ENCODE measurements at places on chromosomes 12 and 14.

DNA sequence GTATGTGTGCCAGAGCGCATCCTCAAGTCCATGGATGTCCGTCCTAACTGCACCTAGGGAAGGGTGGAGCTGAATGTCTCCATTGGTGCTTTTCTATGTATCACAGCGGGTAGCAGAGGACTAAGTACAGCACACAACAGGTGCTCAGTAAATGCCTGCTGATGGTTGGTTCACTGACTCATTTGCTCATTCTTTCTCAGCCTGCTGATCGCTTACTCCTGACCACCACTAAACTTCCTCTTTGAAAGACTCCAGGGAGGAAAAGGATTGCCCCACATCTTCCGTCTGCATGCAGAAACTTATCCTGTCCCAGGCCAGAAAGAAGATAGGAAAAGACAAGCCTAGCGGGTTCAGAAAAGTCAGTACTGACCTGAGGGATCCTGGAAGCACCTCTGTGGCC lies 66.3 kb downstream of the B4GALNT3 start:
- no peak for DNase-seq

- DNase-seq, result no peak
Measured at GRCh38 chr12:5533368-5533767, 101.5 kb downstream of the NTF3 start.

DNA sequence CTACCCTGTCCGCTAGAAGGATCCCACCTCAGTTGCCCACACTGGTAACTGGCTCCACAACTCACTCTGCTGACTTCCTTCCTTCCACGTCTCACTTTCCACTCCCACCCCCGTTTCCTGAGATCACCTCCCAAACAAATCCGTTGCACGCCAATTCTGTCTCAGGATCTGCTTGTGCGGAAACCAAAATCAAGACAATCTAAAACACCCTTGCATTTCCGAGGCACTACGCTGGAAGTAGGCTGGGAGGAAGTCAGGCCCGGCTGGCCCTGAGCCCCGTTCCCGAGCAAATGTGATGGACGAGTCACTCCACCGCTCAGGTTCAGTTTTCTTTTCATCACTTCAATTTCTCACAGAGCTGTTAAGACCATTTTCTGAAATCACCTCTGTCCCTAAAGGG lies 23.1 kb downstream of the ABCB9 start:
- no peak for DNase-seq

DNA sequence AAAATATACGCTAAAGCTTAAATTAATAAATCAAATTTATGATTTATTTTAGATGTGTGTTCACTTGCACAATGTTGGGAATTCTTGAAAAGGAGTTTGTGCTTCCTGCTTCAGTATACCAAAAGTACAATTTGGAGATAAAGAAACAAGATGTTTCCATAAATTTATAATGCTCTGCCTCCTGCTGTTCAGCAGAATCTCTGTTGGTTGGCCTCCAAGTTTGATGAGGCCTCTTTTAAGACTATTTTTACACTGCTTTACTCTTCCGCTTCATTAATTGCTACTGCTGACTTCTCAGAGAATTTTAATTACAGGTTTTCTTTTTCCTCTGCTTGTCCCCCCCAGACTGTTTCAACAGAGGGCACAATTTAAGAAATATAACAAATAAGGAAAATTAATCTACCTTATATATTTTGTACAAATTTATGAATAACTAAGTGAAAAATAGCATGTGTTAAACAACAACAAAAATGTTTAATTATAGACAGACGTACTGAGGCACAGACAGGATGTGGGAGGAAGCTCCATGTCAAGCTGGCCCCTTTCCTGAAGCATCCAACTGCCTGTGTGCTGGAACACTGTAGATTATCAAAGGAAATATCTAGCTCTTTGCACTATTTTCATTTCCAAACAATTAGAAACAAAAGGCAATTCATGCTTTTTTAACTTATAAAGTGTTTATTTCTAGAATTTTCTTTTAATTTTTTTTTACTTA lies 83.9 kb downstream of the PIK3C2G start:
- DNase-seq, result no peak

DNA sequence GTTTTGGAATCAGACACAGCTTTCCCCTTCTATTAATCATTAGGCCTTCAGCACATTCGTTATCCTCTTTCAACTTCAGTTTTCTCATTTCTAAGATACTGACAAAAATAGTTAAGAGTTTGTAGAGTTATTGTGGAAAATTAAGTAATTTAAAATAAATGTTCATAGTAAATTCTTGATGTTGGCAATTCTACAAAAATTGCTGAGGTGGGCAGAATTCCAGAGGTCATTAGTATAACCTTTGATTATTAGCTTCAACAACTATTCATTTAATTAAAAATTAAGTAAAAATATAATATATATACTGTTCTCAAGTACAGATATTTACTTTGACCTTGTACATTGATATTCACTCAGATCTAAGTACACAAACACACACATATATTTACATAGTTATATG lies 58.5 kb downstream of the DIO2 start:
- DNase-seq, result no peak

DNA sequence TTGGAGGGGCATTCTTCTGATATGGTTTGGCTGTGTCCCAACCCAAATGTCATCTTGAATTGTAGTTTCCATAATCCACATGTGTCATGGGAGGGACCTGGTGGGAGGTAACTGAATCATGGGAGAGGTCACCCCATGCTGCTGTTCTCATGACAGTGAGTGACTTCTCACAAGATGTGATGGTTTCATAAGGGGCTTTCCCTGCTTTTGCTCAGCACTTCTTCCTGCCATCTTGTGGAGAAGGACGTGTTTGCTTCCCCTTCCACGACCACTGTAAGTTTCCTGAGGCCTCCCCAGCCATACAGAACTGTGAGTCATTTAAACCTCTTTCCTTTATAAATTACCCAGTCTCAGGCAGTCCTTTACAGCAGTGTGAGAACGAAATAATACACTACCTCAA lies 382.4 kb downstream of the VRK1 start:
- DNase-seq, result no peak

DNA sequence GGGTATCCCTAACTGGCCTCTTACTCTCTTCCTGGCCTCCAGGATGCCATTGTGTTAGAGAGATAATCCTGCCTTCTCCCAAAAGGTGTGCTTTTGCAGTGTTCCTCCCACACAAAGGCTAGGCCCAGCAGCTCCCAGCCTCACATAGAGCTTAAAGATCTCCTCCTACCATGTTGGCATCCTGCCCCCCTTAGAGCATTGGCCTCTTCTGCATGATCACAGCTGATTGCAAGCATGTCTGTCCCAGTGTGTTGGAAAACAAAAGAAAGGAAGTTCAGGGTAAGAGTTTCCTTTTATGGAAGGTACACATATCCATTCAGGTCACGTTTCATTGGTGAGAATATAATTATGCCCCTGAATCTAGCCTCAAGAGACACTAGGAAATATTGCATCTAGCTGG lies 405.4 kb downstream of the TMTC2 start:
- no peak for DNase-seq

- no peak for DNase-seq
Measured at GRCh38 chr14:72646861-72647528, 246.9 kb downstream of the DPF3 start.

DNA sequence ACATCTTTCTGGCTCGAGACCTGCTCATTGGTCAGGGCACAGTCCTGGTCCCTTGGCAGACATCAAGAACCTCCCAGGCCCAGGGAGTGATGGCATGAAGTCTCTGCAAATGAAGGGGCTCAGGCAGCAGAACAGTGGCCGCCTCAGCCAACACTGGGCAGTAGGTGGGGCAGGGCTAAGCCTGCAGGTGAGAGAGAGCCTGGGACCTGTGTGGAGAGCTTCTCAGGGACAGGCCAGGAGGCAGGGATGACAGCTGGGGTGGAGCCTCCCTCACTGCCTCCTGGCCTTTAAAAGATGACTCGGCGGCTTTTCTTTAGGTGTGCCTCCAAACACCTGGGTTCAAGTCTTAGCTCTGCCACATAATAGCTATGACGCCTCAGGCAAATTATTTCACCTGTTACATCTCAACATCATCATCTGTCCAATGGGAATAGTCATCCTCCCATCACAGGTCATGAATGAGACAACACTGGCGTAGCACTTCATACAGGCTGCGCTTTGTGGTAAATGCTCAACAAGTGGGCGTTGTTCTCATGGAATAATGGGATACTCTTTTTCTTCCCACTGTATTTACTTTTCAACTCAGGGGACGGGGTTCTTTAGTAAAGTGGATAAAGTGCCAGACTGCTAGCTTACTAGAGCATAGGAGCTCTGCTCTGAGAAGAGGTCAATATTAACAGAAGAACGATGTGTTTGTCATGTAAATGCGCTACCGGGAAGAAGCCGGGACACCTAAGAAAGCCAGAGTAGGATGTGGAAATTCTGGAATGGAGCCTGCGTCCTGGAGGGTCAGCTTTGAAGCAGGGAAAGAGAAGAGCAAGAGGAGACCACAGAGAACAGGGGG lies 277.4 kb downstream of the FOXN3 start:
- DNase-seq, result no peak

DNA sequence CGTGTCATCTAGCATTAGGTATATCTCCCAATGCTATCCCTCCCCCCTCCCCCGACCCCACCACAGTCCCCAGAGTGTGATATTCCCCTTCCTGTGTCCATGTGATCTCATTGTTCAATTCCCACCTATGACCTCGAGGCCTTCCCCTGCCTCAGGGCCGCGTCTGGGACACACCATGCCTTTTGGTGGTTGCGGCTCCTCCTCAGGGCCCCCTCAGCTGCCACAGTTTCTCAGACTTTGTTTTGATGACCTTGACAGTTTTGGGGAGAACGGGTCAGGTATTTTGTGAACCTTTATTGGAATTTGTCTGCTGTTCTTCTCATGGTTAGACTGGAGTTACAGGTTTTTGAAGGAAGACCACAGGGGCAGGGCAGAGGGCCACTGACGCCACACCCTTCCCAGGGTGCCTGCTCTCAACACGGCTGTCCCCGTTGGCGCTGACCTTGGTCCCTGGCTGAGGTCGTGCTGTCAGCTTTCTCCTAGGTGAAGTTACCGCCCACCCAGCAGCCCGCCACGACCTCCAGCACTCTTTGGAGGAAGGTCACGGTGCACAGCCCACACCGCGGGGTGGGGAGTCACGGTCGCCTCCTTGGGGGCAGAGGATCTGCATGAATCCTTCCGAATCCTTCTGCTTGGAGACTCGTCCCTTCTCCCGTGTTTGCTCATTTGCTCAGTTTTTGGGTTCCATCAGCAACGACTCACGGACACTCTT lies 130.5 kb downstream of the KIF26A start:
- DNase-seq, result no peak

GRCh38 chr12:112685321-112685720 lies 106.2 kb upstream of the RPH3A start:
- no peak for DNase-seq

- DNase-seq, result no peak
Measured at GRCh38 chr14:24272467-24272866, 1.1 kb upstream of the RABGGTA start.

DNA sequence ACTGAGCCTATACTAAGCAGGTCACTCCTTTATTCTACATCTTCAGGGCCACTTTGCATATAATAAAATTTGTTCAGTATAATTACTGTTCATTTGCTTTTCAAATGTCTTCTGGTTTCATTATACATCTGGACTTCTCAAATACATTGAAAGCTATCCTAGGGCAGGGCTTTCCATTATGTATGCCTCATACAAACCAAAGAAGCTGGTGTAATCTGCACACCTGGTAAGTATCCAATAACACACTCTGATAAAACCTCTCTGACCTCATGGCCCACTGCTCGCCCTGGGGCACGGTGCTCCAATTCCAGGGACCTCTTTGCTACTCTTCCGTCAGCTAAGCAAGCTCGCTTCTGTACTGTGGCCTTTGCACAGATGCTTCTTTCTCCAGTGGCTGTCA lies 21.9 kb upstream of the ISM2 start:
- DNase-seq, result no peak

GRCh38 chr12:120940799-120941198 lies 36.6 kb upstream of the SPPL3 start:
- no peak for DNase-seq

- DNase-seq, result no peak
Measured at GRCh38 chr14:75453817-75454434, 26.1 kb downstream of the JDP2 start.

- DNase-seq, result no peak
Measured at GRCh38 chr12:108700833-108701541, 30.3 kb downstream of the CORO1C start.

- DNase-seq, result no peak
Measured at GRCh38 chr12:59486827-59487226, 109.0 kb upstream of the SLC16A7 start.

GRCh38 chr14:36518586-36519430 lies 1.2 kb downstream of the NKX2-1 start:
- DNase-seq, result no peak

DNA sequence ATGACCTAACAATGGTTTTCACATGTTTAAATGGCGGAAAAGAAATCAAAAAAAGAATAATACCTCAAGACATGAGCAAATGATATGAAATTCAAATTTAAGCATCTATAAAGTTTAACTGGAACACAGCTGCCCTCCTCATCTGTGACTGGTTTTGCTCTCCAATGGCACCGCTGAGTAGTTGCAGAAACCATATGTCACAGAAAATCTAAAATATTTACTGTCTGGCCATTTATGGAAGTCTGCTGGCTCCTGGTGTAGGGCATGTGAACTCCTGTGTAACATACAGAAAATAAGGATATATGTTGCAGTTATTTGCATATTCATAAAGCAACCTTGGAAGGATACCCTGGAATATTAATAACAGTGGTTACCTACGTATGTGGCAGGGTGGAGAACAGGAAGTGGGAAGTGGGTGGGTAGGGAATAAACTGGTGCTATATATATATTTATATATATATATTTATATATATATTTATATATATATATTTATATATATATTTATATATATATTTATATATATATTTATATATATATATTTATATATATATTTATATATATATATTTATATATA lies 48.4 kb downstream of the LTBP2 start:
- no peak for DNase-seq

- no peak for DNase-seq
Measured at GRCh38 chr14:42140831-42141279, 534.2 kb downstream of the LRFN5 start.

DNA sequence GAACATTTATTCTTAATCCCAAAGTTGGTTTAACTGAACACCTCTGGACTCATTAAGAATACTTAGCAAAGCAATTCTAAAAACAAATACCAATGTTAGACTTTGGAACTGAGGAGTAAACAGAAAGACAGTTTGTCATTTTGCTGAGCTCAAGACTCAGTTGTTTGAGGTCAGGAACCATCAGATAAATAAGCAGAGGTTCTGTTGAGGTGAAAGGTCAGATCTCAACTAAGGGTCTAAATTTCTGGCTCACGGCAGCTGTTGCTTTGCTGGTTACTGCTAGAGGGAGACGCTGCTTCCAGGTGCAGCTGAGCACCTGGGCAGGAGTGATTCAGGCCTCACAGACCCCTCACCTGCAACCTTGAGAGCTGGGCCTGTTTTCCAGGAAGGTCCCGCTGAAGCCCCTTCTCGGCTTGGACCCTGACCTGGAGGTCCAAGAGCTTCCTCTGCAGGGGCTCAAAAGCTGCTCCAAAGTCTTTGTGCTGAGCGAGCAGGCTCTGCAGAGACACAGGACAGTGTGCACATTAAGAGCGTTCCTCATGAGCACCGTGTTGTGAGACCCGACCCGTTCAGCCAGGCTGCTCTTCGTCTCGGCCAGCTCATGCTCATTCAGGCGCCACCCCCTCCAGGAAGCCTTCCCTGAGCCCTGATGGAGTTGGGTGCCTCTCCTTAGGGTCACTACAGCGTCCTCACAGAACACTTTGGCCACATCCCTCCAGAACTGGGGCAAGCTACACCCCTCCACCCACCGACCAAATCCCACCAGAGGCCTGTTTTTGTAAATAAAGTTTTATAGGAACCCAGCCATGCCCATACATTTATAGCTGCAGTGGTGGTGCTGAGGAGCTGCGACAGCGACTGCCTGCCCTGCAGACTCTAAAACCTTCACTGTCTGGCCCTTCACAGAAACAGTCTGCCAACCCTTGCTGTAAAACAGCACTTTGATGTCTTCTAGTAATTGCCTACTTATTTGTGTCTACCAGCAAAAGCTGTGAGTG lies 72.0 kb downstream of the SYNE3 start:
- DNase-seq, result no peak
